Suppressor macrophage treated with lipopolysaccharide for 1 hour (primary cell): ENCODE measurements at places on chromosomes 16 and 17.

- DNase-seq = peak; percentile 99
Measured at GRCh38 chr17:75666959-75667790, at the start of the genes RECQL5 and SAP30BP. Gene RECQL5 (minus strand): TSS chr17:75667154. CDS start chr17:75666557, 597 bp downstream. Gene SAP30BP (plus strand): TSS chr17:75667338. CDS start chr17:75667373, 35 bp downstream.

GRCh38 chr16:58399718-58400633 lies 7.7 kb downstream of the GINS3 start:
- peak; percentile 59 for DNase-seq

- no peak for DNase-seq
Measured at GRCh38 chr16:49699841-49700175, 156.1 kb downstream of the ZNF423 start.

DNA sequence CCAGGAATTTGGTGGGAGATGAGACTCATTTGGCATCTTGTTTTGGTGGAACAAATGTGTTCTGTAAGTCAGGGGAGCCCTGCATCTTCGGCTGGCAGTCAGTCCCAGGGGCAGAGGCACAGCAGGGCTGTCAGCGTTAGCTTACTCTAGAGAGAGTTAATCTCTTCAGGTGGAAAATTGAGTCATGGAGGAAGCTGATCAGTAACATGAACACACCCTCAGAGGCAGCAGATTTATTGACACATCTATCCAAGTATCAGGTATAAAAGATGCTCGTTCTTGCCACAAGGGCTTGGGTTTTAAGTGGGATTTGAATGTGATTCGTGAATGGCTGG lies 55.2 kb downstream of the EPN2 start:
- DNase-seq = no peak

GRCh38 chr17:40561294-40561870 lies 3.9 kb downstream of the CCR7 start:
- peak; percentile 71 for DNase-seq

DNA sequence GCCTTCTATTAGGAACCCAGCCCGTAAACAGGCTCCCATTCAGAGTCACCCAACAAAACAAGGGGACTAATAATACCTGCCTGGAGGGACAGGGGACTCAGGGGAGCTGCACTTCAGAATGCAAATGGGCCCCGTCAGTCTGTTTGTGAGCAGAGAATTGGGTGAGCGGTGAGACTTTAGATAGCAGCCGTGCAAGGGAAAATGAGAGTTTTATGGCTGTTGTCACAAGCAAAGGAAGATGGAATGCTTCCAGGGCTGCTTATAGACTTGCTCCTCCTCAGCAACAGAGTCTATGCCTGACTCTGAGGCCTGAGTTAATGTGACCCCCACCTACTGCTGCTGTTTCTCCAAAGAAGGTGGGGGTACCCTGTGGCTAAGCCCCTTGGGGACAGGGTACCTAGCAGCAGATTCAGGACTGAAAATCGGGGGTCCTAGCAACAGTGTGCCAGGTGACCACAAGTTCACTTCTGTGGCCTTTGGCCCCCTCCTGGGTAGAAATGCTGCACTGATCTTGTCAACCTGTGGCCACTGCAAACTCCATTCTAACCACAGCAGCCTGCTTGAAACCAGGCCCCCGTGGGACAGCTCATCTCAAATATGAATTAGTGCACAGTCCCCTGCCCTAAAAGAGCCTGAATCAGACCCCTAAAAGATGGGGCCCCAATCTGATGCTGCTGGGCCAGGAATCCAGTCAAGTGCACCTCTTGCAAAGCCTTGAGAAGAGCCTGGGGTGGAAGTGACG lies 126.4 kb downstream of the C16orf78 start:
- no peak for DNase-seq

DNA sequence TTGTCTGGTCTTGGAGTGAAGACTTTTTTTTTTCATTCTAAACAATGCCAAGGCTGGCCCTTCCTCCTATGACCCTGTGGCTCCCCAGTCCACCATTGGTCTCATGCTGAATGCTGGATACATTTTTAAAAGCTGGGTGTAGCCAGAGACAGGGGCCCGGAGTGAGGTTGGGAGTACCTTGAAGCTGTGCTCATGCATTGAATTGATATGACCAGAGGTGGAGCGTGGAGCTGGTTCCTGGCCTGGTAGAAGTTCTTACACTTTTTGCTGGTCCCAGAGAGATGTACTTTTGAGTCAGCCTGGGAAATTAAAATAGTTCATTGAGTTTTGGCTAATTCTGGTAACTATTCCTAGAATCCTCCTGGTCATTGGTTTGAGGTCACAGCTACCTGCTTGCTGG lies 83.6 kb downstream of the CMIP start:
- no peak for DNase-seq

GRCh38 chr16:68079626-68080344 lies 5.4 kb upstream of the NFATC3 start:
- DNase-seq = peak; percentile 89

DNA sequence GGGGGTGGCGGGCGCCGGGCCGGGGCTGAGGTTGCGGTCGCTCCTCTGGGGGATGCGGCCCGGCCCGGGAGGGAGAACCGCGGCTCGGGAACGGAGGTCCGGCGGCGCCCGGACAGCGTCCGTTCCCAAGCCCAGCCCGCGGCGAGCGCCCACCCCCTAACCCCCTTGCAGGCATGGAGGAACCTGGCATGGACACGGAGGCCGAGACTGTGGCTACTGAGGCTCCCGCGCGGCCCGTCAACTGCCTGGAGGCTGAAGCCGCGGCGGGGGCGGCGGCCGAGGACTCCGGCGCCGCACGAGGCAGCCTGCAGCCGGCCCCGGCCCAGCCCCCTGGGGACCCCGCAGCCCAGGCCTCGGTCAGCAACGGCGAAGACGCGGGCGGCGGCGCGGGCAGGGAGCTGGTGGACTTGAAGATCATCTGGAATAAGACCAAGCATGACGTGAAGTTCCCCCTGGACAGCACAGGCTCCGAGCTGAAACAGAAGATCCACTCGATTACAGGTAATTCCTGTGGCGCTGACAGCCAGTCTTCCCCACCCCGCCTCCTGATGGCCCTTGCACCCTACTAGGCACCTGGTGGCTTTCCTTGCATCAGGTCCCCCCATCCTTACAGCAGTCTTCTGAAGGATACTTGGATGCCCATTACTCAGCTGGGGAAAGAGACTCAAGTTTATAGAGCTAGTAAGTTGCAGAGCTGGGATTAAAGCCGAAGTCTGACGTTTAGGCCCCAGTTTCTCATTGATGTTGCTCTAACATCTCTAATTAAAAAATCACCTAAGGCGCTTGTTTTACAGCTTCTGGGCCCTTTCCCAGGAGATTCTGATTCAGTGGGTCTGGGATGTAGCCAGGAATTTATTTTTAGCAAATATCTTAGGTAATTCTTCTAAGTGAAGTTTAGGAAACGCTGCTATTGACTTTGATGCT lies 514 bp downstream of the UBFD1 start:
- no peak for DNase-seq

GRCh38 chr16:12489357-12489990 lies 314.2 kb downstream of the CPPED1 start:
- DNase-seq = no peak

DNA sequence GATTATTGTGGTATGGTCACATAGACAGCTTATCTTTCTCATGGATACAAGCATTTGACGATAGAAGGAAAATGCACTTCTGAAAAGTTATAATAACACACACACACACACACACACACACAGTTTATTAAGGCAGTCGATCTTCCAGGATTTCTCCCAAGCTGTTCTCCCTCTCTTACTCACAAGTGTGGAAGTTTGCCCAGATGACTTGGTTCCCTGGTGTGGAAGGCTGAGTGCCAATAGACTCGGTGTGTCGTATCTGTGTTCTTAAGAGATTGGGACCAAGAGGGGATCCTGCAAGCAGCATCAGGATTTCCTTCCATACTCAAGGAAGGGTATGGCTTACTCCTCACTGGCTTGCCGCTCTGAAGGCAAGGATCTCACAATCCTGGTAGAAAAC lies 279.6 kb downstream of the HS3ST3B1 start:
- DNase-seq = no peak

DNA sequence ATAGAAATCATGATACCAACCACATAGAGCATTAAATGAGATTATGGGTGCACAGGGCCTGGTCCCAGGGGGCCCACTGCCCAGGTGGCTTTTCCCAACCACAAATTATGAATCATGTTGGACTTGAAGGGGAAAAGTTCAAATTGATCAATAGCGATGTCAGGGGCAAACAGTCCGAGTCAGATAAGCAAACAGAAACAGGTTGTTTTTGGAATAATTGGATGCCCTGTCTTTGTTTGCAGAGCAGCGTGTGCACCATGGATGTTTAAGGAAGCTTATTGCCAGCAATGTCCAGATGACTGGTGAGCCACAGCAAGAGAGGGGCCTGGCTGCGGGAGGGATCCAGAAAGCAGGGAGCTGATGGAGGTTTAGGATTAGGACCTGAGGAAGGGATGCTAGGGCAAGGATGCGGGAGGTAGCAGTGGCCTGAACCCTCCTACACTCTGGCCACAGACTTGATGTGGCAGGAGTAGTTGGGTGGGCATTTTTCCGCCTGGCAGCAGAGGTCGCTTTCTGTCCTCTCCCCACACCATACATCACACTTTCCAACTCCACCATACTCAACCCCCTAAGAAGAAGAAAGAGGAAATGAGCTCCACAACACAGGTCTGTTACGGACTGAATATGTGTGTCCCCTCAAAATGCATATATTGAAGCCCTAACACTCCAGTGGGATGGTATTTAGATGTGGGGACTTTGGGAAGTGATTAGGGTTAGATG lies 266.4 kb upstream of the RPL38 start:
- no peak for DNase-seq

- no peak for DNase-seq
Measured at GRCh38 chr17:792277-792676, 10.1 kb downstream of the MRM3 start.

GRCh38 chr17:39252788-39253460 lies 27.2 kb upstream of the STAC2 start:
- DNase-seq = no peak

- peak; percentile 88 for DNase-seq
Measured at GRCh38 chr17:41547921-41548843, 20.1 kb upstream of the KRT19 start.

- DNase-seq = no peak
Measured at GRCh38 chr16:64648282-64648681, 473.6 kb downstream of the CDH11 start.

DNA sequence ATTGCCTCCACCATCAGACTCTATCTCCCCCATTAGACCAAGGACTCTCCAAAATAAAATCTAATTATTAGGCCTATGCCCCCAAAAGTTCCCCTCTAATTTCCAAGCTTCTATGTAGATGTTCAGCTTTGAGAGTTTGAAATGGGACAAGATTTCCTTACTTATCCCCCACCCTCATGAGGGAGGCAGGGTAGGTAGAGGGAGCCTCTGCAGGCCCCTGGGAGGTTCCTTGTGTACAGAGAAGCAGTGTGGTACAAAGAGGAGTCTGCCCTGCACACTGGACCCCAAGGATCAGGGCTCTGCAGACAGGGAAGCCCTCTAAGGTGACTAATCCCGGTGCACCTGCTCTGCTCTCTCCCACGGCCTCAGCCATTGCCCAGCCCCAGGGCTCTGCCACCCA lies 2.5 kb downstream of the KRT17 start:
- no peak for DNase-seq

DNA sequence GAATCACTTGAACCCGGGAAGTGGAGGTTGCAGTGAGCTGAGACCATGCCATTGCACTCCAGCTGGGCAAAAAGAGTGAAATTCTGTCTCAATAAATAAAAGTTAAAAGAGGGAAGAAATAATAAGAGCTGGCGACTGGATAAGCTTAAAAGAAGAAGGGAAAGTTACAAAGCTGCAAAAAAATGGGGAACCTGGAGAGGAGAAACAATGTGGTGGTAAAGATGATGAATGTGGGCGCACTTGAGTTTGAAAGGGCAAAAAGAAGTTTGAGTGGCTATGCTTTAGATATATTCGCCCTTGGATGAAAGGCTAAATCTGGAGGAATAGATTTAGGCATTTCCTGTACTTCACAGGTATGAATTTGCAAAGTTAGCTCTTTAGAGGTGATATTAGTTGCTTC lies 53.0 kb upstream of the YPEL2 start:
- DNase-seq = peak; percentile 68

DNA sequence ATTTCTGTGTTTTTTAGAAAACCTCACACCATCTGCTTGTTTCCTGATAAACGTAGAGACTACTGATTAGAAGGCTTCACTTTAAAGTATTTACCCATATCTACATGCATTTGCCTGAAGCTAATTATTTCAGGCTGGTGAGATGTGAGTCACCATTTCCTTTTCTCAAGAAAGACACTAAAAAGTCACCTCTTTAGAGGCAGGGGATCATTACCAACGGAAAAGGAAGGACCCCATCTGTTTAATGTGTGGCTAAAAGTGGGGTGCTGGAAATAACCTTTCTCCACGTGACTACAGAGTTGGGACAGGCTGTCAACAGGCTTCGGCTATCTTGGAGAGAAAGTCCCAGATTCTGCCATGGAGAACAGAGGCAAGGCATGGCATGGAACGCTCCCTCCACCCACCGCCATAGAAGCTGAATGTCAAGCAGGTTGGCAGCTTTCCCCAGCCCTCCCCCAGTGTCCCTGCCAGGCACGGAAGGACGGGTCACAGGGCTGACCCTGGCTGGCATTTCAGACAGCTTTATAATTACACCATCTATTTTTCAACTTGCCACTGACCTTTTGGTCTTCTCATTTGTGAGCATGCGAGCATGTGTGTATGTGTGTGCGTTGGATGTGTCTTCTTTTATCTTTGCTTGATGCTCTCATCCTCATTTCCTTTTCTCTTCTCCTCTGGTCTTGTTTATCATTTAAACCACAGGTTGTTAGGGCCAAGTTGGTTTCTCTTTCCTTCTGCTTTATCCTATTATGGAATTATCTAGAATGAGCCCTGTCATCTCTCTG lies 157.0 kb downstream of the CPPED1 start:
- DNase-seq = peak; percentile 19

DNA sequence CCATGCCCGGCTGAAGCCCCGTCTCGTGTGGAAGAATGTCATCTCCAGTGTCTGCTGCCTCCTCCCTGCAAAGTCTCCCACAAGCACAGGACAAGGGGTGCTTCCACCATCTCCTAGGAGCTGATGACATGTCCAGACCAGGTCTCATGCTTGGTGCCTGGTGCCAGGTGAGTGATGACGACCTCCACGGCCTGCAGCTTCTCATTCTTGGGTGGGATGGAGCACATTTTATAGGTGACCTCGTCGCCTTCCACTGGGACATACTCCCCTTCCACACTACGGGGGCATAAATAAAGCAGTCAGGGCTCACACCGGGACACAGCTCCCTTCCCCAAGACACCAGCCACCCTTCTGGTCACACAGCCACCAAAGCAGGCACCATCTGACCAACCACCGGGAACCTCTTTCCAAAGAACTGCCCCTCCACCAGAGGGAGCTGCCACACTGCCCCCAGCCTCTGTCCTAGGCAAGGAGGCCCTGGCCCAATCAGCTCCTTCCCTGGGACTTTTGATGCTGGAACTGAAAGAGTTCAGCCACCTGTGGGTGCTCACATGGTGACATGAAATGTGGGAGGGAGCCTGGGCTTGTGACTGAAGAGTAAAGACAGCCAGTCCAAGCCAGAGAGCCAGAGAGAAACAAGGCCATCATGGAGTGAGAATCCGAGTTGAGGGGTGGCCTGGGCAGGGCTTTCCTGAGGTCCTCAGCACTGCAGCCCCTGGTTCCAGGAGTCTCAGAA lies 13.6 kb downstream of the CARHSP1 start:
- no peak for DNase-seq

GRCh38 chr16:2512735-2513404 lies 882 bp upstream of the ATP6V0C start:
- no peak for DNase-seq

GRCh38 chr16:3513892-3514583 lies 13.2 kb downstream of the CLUAP1 start:
- DNase-seq = no peak
